ENCODE measurements at places on chromosomes 2 and 18.

DNA sequence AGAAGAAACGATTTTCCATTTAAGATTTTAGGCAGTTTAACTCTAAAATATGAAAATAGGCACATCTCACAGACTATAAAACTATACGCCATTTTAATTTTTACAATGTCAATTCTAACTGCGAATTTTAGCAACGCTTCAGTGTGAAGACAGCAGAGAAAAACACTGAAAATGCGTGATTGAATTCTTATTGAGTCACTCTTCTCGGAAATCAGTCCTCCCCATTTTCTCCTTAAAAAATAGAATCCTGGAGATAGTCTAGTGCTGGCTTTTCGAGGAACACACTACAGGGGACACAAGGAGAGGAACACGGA lies 373 bp upstream of the TAF4B start:
- DNase-seq, result no peak

DNA sequence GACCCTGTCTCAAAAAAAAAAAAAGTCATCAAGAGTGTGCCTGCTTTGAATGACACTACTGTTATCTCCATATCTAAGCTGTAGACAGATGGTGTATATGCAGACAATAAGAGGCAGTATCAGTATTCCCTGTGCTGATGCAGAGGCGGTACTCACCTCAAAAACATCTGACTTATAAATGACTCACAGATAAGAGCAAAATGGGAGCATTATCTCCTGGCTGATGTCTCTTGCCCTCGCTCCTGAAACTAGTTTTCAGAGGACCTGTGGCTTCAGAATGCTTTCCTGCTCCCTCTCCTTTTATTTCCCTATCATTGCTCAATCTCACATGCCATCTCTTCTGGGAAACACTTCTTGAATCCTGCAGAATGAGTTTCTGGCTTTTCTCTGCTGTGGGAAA lies 289.6 kb downstream of the PTPRM start:
- DNase-seq, result no peak

- DNase-seq, result peak; percentile 62
Measured at GRCh38 chr2:42101206-42102023, 53.6 kb downstream of the PKDCC start.

GRCh38 chr2:59655809-59656208 lies 897.6 kb downstream of the BCL11A start:
- DNase-seq, result no peak

- DNase-seq, result no peak
Measured at GRCh38 chr2:176637142-176637485, 367.9 kb downstream of the MTX2 start.

DNA sequence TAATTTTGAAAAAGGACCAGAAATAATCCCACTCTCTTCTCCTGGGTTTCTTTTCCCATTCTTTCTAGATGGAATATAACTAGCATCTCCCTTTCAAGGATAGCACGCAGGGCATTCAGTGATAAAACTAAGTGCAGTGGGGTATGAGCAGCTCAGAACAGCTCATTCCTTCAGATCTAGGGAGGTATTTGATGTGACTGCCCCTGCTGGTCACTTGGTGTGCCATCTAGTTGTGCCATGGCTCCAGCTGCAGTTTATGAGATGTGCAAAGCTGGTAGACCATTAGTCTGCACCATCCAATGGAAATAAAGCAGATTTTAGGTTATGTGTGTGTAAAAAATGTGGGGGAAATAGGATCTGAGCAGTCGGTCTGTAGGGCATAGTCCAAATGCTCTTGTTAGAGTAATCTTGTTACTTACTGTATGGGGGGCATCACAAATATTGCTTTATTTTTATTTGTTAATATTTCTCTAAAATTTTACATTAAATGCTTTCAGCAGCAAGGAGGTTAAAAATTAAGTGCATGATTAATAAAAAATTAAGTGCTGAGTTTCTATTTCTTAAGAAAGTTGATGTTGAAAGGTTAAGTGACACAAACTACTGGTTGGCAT lies 38.9 kb downstream of the CTAGE1 start:
- DNase-seq, result peak; percentile 1

DNA sequence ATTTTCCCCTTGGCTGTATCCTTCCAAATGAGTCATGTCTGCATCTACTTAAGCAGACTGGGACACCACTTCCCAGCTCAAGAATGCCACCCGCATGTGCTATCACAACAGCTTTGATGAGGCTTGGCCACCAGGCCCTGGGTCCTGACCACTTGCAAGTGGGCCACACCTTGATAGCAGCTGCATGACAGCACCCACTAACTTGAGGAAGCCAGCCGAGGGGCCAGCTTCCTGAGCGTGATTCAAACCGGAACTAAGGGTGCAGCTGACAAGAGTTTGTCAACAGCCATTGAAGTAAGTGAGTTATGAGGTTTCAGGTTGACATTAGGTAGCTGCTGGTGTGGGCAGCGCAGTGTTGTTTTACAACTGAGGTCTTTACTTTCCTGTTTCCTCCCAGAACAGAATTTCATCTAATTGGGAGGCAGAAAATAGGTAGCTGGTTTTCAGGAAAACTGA lies 54.4 kb downstream of the EPHA4 start:
- peak; percentile 69 for DNase-seq

DNA sequence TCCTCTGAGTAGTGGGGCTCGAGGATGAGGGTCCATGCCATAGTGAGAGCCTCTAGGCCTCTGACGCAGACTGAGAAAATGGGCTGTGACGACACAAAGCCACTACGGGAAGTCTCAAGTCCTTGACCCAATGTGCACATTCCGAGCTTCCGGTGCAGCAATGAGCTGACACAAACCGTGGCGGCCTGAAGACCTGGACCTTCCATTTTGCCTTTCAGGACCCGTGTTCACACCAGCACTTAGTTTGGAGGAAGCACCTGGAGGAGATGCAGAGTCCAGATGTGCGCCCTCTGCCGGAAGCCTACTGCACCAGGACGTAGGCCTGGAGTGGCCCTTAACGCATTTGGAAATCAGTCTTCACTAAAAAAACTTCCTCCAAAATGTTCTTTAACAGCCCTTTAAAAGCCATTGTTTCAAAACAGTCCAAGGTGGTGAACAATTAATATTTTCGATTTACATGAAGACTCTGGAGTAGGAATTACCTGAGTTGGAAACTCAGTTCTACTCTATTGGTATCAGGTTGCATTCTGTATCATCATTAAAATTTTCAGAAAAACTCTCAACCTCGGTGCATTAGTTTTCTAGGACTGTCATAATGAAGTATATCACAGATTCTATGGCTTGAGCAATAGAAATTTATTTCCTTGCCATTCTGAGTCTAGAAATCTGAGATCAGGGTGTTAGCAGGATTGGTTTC lies 33.9 kb downstream of the BMP10 start:
- peak; percentile 71 for DNase-seq

Data from activated CD4-positive, alpha-beta T cell treated with anti-CD3 and anti-CD28 coated beads, Interleukin-2, amount 50 U/mL, for 1 hour (primary cell).